ENCODE measurements at places on chromosomes 13 and 19.

DNA sequence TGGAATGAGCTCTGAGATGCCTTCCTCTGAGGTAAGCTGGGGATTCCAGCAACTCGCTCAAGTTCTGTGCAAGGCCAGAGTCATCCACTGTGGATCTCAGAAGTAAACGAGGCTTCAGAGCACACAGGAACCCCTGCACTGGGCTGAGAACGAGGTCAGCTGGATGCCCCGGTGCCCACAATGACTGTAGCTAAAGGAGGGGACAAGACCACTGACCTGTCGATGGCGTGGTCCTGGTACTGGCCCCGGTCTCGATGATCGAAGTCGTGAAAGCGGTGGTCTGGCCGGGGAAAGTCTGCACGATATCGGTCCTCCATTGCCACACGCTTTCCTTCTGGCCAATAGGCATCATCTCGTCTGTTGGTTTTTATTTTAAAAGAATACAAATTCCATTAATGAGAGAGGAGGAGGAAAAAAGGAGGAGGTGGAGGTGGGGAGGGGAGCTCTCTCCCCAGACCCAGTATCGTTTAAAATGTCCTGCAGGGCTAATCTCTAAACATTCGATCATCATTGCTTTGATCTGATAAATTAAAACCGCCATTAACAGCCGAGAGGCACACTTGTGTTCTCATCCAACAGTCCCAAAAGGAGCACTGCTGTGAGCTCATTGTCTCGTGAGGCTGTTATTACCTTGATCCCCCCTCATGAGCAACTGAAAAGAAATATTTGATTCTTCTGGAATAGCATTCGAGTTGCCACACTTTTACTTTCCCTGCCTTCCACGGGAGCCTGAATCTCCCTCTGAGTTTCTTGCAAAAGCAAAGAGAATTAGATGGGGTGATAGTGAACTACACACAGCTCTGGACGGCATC, 25.0 kb upstream of the TINCR start:
- no peak for DNase-seq

DNA sequence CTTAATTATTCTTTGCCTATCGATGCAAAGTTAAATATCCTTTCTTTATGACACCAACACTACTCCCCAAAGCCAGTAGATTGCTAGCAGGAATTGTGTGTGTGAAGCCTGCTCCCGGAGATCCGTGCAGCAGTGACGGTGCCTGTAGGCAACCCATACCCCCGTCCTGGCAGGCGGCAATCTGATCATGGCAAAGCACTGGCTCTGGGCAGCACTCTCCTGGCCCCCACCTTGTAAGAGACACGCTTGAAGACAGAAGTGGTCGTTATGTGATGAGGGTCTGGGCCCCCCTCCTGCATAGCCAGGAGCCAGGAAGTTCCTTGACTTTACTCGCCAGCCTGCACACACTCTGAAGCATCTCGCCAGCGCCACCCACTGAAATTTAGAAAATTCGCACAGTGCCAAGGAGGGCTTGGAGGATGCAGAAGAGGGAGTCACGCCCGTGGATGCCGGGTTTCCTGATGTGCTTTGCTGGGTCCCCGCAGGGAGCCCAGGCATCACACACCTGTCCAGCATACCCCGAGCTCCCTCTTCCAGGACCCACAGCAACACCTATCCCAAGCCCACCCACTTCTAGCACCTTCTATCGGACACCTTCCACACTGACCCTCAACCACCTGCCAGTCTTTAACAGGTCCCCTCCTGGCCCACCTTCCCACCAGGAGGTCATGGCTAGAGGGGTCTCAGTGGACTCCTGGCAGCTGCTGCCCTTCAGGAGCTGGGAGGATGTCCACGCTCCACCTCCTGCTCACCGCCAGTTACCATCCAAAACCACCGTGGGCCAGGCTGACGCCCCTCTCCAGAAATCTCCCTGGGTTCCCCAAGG, 54.5 kb downstream of the CEBPG start:
- no peak for DNase-seq

- DNase-seq: no peak
These were observed 25.5 kb downstream of the FGF14 start for GRCh38 chr13:102376318-102376717.

DNA sequence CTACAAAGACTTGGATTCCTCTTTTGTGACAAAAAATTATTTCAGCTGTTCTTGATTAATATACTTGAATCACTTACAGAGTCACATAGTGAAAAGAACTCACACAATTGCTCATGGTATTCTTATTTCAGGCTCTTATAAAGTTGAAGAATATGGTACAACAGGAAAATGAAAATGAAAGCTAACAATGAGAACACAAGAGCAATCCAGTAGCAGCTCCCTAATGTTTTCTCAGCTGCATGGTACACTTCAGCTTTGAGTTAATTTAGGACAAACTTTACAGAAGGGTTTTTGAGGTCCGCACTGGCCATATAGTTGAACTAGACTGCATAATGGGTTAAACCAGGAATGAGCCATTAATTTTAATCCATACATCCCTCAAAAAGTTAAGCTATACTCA, 1261.8 kb downstream of the SLITRK5 start:
- DNase-seq: no peak

DNA sequence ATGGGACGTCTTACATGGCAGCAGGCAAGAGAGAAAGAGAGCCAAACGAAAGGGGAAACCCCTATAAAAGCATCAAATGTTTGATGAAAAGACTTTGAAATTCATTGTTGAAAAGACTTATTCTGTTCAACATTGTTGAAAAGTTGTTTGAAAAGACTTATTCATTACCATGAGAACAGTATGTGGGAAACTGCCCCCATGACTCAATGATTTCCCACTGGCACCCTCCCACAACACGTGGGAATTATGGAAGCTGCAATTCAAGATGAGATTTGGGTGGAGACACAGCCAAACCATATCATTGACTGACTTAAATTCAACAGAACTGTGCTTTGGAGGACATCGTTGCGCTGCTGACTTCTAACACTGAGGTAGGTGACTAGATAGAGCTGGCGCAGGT, 48.0 kb upstream of the RCBTB2 start:
- no peak for DNase-seq

DNA sequence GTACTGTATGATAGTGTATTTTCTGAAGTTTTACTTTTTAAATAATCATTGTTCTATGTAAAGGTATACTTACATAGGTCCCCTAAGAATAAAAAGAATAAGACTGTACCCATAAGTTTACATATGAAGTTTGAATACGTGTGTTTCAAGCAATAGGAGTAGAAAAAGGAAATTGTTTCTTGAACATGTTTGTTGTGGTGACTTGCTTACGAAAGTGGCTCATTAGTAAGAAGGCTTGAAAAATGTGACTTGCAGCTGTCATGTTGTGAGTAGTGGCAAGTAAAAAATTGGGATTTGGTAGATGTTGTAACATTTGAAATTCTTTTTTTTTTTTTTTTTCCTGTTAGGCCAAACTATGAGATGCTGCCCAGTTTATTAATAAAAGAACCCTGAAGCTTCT, 203.3 kb downstream of the LMO7 start:
- no peak for DNase-seq

- no peak for DNase-seq
These were observed 14.5 kb upstream of the TMEM161A start for GRCh38 chr19:19152668-19153384.

- DNase-seq: no peak
These were observed 838 bp downstream of the PPP2R1A start for GRCh38 chr19:52190487-52191293.

- no peak for DNase-seq
These were observed 1814.9 kb downstream of the SLITRK5 start for GRCh38 chr13:89486065-89486464.

DNA sequence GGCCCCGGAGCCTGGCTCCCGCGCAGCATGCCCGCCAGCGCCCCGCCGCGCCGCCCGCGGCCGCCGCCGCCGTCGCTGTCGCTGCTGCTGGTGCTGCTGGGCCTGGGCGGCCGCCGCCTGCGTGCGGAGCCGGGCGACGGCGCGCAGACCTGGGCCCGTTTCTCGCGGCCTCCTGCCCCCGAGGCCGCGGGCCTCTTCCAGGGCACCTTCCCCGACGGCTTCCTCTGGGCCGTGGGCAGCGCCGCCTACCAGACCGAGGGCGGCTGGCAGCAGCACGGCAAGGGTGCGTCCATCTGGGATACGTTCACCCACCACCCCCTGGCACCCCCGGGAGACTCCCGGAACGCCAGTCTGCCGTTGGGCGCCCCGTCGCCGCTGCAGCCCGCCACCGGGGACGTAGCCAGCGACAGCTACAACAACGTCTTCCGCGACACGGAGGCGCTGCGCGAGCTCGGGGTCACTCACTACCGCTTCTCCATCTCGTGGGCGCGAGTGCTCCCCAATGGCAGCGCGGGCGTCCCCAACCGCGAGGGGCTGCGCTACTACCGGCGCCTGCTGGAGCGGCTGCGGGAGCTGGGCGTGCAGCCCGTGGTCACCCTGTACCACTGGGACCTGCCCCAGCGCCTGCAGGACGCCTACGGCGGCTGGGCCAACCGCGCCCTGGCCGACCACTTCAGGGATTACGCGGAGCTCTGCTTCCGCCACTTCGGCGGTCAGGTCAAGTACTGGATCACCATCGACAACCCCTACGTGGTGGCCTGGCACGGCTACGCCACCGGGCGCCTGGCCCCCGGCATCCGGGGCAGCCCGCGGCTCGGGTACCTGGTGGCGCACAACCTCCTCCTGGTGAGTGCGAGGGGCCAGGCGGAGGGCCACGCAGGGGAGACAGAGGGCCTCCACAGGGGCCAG, at the start of gene KL:
TSS of gene KL (plus strand) at position 10 of the 909 bp plus-strand sequence. CDS start at position 28, 18 bp downstream.
- no peak for DNase-seq

GRCh38 chr19:41369769-41370168, 5.8 kb upstream of the B9D2 start:
- no peak for DNase-seq

GRCh38 chr13:99681695-99682094, 180.4 kb downstream of the TM9SF2 start:
- DNase-seq: no peak

GRCh38 chr13:106151056-106151699, 384.3 kb downstream of the EFNB2 start:
- DNase-seq: no peak
